CD4-positive, CD25-positive, alpha-beta regulatory T cell (primary cell): ENCODE measurements at places on chromosomes 3 and 15. TPM values are rescaled to one million over a fixed set of nuclear protein-coding genes. Genes with fewer than 3 reads are reported as not detected.

The DNAH12 gene
- 0.22 TPM for total RNA-seq

The ALPK3 gene
- total RNA-seq, result 0.22 TPM

The ACTRT3 gene
- not detected for total RNA-seq

The CPLX3 gene
- total RNA-seq, result 0.35 TPM

The EMC7 gene
- total RNA-seq, result 51.9 TPM

The NANOGP8 gene
- not detected for total RNA-seq

The SEMA5B gene
- not detected for total RNA-seq

The C2CD4A gene
- total RNA-seq, result 0.17 TPM

The CLDN1 gene
- 0.39 TPM for total RNA-seq

The FGD5 gene
- 0.79 TPM for total RNA-seq

The CYP1A2 gene
- not detected for total RNA-seq

The GOLGA8J gene
- not detected for total RNA-seq

The RBP2 gene
- total RNA-seq, result not detected

The INSYN1 gene
- total RNA-seq, result not detected

The C3orf80 gene
- 0.15 TPM for total RNA-seq

The GOLGA8H gene
- total RNA-seq, result not detected

The SLC15A2 gene
- 1.8 TPM for total RNA-seq

The CLDN16 gene
- total RNA-seq, result not detected

The OCA2 gene
- not detected for total RNA-seq

The C3orf85 gene
- not detected for total RNA-seq

The SLC9C1 gene
- not detected for total RNA-seq

The KY gene
- not detected for total RNA-seq

The ANKUB1 gene
- total RNA-seq, result not detected

The PRRT3 gene
- 4.7 TPM for total RNA-seq

The PCSK6 gene
- 1.1 TPM for total RNA-seq
